ENCODE measurements at places on chromosomes 4 and X.

DNA sequence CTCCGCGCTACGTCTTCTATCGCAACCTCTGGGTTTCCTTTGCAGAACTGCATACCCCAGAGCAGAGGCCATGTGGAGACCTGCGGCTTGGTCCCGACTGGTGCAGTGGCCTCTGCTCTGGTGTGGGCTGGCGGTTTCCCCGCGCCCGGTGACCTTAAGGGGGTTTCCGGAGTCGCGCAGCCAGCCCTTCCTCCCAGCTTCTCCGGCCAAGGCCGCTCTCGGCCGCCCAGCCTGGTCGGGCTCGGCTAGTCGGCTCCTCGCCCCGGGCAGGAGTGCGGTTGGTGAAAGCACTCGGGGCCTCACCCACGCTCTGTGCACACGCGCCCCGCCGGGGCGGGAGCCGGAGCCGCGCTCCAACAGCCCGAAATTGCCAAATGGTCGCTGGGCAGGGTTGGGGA lies 84.9 kb downstream of the BCOR start:
- no peak for DNase-seq

DNA sequence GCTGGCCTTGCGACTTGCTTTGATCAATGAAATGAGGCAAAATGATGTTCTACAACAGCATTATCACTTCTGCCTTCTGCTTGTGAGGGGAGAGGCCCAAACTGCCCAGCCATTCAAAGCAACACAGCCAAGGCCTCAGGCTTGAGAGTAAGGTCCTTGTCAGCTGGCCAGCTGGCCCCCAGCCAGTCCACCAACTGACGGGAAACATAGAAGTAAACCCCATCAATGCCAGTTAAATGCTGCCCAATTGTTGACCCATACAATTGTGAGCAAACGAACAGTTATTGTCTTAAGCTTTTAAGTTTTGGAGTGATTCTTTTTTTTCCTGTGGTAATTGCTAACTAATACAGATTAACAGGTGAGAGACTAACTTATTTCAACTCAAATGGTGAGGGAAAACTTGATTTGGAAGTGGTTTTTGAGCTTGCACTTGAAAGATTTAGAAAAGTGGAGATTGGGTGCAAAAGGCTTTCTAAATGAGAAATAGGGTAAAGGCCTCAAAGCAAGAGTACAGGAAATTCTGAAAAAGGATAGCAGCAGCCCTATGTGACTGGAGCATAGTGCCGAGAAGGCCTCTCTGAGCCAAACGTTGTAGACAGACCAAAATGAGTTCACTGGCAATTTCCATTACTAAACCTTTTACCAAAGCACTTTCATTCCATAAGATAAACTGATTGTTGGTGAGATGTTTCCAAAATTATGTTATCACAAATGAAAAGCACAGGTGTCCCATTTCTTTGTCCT lies 66.9 kb downstream of the ARHGEF38 start:
- peak; percentile 92 for DNase-seq

DNA sequence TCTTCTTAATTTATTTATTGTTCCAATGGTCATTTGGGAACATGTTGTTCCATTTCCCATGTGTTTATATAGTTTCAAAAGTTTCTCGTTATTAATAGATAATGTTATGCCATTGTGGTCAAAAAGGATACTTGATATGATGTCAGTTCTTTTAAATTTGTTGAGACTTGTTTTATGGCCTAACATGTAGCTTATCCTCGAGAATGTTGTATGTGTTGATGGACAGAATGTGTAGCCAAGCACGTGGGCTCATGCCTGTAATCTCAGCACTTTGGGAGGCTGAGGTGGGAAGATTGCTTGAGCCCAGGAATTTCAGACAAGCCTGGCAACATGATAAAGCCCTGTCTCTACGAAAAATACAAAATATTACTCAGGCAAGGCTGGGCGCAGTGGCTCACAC lies 168.5 kb upstream of the USP38 start:
- DNase-seq, result no peak

DNA sequence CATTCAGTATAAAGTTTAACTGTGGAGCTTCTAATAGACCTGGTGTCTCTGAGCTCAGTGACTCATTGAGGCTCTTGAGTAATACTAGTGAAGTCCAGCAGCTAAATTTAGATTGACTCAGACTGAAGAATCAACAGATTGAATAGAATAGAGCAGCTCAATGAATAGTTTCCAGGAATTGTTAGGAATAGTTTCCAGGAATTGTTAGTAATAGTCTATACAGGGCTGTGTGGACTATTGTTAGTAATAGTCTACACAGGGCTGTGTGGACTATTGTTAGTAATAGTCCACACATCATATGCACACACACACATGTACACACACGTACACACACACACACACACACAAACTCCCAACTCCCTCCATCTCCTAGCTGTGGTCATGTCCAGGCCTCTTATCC lies 3.0 kb downstream of the GIMD1 start:
- no peak for DNase-seq

DNA sequence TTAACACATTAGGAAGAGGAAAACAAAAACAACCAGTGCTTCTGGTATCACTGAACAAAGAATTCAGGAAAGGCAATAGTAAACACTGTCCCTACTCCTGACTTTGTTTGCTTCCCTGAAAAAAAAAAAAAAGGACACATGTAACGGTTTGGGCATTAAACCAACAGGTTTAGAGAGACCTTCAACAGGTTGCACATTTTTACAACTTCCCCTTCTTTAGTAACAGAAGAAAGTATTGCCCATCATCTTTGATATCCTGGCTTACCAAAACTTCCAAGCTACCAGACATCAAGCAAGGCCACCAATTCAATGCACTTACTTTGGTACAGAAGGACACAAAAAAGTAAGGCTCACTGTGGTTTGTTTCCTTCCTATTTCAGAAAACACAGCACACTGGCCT lies 131.9 kb upstream of the MAP3K15 start:
- DNase-seq, result no peak

- DNase-seq, result no peak
These were observed 459.9 kb upstream of the BOD1L1 start for GRCh38 chr4:14087459-14087858.

- no peak for DNase-seq
These were observed 253.9 kb downstream of the IL15 start for GRCh38 chr4:141890279-141890678.

- peak; percentile 50 for DNase-seq
These were observed at the start of gene GDI1 for GRCh38 chrX:154436983-154437752. GDI1 (plus strand) TSS chrX:154437154; CDS start chrX:154437255, 101 bp downstream.

DNA sequence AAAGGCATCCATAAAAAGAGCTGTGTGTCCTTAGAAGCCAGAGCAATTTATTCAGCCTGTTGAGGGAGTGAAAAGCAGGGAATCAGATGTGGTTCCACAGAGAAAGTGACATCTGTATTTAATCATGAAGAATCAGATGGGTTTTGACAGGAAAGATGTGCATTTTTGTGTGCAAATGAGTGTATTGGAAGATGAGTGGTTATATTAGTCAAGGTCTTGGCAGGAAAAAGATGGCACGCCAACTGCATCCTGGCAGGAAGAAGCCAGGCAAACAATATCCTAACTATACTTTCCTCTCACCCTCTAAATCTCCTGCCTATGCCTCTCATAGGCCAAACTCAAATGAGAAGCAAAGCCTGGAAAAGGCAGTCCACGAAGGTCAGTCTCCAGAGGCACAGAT lies 59.1 kb downstream of the SCFD2 start:
- DNase-seq, result no peak

- no peak for DNase-seq
These were observed 30.8 kb downstream of the RTL5 start for GRCh38 chrX:72100824-72101351.

- DNase-seq, result no peak
These were observed 1115.3 kb downstream of the PDHA2 start for GRCh38 chr4:96955226-96955625.

DNA sequence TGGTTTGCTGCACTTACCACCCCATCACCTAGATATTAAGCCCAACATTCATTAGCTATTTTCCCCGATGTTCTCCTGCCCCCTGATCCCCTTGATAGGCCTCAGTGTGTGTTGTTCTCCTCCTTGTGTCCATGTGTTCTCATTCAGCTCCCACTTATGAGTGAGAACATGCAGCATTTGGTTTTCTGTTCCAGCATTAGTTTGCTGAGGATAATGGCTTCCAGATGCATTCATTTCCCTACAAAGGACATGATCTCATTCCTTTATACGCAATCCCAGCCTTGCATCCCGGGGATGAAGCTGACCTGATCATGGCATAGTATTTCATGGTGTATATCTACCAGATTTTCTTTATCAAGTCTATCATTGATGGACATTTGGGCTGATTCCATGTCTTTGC lies 99.0 kb upstream of the DCAF12L2 start:
- DNase-seq, result no peak

DNA sequence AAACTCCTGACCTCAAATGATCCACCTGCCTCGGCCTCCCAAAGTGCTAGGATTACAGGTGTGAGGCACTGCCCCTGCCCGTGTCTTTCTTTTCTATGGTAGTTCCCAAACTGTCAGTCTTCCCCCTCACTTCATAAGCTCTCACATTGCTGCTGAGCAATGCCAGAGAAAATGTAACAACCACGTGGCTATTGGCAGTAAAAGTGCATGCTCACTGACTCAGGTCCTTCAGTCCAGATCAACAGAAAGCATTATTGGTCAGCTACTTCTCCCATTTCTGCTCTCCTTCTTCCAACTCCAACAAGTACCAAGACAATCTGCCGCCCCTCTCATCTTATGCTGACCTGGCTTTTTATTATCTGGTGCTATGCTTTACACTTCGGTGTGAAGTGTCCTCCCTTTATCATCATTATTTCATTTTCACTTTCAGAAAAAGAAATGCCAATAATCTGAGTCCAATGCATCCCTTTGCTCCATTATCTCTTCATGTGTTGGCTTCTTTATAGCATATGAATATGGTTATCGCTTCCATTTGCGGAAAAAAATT lies 133.8 kb upstream of the UGT8 start:
- DNase-seq, result no peak

DNA sequence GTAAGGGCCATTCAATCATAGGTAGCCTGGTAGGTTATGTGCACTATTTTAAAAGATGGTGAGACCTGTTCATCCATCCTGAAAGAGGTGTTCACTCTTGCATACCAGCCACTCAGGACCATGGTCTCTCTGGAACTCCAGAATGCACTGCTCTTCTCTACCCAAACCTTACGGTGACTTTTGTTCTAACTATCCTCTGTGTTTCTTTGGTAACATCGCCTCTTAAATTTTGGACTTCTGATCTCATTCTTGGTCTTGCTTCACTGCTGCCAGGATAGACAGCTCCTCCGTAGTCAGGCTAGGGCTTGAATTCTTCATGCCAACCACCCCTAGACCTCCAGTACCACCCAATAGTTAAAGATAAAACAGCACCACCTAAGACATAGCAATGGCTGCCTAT lies 346.3 kb upstream of the GALNT7 start:
- DNase-seq, result no peak

GRCh38 chr4:13432453-13432852 lies 51.7 kb downstream of the RAB28 start:
- no peak for DNase-seq

- no peak for DNase-seq
These were observed 41.4 kb downstream of the ABCB7 start for GRCh38 chrX:75114638-75115037.

- no peak for DNase-seq
These were observed 124.9 kb downstream of the PCDH7 start for GRCh38 chr4:30844861-30845582.

DNA sequence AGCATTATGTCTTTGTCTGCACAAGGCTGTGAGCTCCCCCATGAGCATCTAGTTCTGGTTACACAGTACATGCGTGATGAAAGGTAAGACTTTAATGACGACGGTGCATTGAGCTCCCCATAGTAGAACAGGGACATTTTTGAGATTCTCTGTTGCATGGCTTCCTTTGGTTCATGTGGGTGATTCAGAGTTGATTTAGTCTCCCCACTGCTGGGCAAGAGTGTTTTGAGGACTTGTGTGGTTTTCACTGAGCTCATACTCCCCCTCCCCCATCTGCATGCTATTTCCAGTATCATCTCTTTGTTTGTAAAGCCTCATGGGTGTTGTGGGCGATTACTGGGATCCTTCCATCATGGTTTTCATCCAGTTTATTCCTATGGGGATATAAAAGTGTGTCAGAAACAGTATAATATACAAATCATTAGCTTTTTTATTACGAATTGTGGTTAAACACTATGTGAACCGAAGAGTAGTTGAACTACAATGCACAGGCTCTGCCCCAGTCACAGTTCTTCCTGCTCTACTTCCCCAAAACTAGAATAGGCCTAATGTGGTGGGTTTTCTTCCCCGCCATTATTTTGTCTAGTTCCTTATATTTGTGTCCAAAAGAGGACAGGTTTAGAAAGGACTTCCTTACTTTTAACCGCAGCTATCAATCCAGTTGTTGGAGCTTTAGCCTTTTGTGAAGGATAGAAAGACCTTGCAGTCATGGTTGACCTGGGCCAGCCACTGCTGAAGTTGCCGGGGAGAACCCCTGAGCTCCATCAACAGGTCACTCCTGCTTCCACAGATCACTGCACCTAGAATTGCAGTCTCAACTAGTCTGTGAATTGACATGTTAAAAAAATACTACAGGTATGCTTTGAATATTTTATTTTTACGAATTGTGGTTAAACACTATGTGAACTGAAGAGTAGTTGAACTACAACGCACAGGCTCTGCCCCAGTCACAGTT lies 30.4 kb downstream of the KIT start:
- DNase-seq, result no peak

DNA sequence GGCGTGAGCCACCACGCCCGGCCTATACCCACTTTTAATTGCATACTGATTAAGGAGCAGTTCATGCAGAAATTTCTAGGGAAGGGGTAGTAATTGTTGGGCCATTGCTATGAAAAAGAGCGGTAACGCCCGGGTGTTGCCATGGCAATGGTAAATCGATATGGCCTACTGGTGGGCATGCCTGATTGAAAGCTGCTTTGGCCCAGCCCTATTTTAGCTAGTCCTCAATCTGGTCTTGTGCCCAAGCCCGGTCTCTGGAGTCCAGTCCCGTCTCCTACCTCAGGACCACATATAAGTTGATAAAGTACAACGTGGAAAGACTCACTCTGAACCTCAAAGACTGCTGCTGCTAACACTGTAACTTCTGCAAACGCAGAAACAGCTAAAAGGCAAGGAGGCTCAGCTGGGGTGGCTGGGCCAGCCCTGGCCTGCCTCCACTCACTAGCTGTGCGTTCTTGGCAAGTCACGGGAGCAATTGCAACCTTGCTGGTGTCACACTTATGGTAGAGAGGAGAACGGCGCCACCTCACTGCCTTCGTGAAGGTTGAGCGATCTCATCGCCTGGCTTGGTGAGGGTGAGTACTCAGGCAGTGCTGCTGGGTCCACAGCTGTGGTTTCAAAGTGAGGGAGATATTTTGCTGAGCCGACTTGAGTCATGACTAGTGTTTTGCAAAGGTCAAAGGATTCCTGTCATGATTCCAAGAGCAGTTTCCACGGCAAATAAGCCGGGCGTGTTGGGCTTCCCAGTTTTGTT lies 57.0 kb upstream of the GRPEL1 start:
- no peak for DNase-seq

GRCh38 chr4:130485371-130485770 lies 1389.4 kb downstream of the C4orf33 start:
- no peak for DNase-seq
